Bronchial epithelial cell (primary cell): ENCODE measurements at places on chromosomes 3 and 15.

GRCh38 chr3:38143511-38143910 lies 5.0 kb downstream of the MYD88 start:
- no peak for DNase-seq

GRCh38 chr3:51099794-51100535 lies 285.1 kb upstream of the MANF start:
- peak; percentile 58 for DNase-seq

DNA sequence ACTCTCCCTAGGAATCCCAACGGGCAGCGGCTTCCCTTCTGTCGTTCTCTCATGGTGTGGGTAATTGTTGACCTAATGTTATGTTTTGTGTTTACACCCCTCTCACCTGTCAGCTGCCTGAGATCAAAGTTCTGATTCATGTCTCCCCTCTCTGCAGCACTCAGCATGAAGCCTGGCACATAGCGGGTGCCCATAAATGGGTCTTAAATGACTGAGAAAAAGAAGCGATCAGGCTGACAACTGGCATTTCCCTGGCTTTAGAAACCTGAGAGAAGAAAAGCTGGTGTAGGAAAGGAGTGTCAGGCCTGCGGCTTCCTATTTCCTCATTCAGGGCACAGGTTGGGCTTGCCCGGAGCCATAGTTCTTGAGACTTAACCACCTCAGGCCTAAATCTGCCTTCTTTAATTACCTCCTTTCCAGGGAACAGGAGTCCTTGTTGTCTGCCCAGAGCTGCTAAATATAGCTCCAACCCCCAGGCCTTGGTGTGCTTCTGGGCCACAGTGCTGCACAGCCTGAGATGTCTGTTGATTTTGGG lies 31.8 kb downstream of the LPP start:
- DNase-seq, result peak; percentile 55

DNA sequence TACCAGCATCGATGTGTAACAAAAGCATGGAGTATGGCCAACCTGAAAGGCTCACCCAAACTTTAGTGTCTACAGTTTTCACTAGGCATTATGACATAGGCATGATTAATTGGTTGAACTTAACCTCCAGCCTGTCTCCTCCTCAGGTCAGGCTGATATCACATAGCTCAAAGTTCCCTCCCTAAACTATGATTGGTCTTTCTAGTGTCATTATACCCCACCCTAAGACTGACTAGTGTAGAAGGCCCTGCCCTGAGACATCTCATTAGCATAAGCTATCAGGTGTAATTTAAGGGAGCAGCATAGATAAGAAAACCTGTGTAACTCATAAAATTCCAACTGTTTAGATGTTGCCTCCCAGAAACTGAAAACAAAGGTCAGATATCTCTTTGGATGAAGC lies 195.2 kb downstream of the ALCAM start:
- no peak for DNase-seq

GRCh38 chr3:10405816-10406215 lies 84.9 kb upstream of the SEC13 start:
- no peak for DNase-seq

- DNase-seq, result peak; percentile 41
These were observed 623 bp downstream of the ZNF639 start for GRCh38 chr3:179323197-179324110.

GRCh38 chr3:147359177-147360050 lies 46.9 kb downstream of the ZIC4 start:
- DNase-seq, result no peak

GRCh38 chr3:133491481-133492059 lies 81.9 kb upstream of the CDV3 start:
- DNase-seq, result no peak

DNA sequence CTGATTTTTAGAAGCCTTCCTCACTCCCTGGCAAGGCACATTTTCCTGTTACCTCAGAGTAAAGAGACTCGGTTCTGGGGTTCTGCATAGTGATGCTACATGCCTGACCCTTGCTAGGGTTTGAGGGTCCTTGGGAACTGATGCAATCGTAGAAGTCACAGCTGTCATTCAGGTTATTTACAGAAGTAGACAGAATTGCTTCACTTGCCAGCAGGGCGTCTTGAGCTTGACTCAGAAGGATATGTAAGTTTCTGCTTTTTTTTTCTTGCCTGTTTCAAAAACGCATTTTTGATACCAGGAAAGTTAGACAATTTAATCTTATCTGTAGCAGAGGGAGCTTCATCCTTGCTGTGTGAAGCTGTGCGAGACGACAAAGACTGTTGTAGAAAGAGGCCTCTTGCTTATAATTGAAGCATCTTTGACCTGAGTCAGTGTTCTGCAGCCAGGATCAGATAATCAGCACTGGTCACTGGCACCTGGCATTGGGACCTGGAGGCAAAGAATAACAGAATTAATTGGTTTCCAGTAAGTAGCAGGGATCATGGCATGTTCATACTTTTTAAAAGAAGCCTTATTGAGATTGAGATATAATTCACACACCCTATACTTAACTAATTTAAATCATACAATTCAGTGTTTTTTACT lies 24.8 kb downstream of the CACNA1D start:
- no peak for DNase-seq

DNA sequence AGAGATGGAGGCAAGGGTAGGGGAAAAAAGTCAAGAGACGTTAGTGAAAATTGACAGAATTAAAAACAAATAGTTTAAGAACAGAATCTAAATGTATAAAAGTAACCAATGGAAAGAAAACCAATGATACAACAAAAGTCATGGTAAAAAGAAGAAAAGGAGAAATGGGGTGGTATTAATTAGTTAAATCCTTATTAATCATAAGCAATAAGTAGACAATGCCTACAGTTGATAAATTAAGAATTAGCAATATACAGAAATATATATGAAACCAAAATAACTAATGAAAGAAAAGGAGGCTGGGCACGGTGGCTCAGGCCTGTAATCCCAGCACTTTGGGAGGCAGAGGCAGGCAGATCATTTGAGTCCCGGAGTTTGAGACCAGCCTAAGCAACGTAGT lies 23.8 kb downstream of the EPM2AIP1 start:
- DNase-seq, result no peak

GRCh38 chr3:73228959-73229358 lies 167.5 kb downstream of the EBLN2 start:
- DNase-seq, result peak; percentile 55

DNA sequence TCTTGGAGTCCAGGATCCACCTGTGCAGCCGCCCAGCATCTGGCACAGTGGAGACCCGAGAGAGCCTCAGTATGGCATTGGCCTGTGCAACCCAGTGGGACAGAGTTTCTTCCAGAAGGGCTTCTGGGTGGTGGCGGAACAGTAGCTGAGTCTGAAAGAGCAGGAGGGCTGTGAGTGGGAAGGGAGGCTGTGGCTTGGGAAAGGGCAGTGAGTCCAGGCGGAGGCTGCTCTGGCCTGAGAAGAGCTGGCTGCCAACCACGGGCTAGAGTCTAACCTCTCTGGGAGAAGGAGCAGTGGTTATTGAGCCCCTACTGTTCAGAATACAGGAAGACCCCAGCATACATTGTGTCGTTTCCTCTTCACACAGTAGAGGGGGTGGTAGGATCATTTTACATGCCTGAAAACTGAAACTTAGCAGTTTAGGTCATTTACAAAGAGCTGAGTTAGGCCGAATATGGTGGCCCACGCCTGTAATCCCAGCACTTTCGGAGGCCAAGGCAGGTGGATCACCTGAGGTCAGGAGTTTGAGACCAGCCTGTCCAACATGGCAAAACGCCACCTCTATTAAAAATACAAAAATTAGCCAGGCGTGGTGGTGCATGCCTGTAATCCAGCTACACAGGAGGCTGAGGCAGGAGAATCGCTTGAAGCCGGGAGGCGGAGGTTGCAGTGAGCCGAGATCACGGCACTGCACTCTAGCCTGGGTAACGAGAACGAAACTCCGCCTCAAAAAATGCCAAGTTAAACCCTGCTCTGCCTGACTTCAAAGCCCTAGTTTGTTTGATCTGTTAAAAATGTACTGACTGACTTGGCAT lies 3.2 kb downstream of the AEN start:
- no peak for DNase-seq

DNA sequence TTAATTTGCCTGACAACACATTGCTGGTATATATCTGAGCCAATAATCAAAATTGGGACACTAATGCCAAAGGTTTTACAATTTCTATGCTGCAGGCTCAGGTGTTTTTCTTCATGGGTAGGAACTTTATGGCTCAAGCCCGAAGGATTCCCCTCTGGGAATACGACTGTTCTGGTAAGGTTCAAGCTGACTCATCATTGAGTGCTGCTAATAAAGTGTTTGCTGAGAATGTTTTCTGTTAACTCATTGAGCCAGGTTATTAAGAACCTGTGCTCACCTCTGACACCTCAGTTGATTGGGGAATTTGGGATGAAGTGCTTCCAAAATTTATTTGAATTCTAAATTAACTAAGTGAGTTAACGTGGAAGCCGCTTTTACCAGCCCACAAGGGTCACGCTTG lies 135.8 kb upstream of the CTDSPL start:
- no peak for DNase-seq

GRCh38 chr3:188095431-188095830 lies 58.5 kb upstream of the LPP start:
- DNase-seq, result no peak

DNA sequence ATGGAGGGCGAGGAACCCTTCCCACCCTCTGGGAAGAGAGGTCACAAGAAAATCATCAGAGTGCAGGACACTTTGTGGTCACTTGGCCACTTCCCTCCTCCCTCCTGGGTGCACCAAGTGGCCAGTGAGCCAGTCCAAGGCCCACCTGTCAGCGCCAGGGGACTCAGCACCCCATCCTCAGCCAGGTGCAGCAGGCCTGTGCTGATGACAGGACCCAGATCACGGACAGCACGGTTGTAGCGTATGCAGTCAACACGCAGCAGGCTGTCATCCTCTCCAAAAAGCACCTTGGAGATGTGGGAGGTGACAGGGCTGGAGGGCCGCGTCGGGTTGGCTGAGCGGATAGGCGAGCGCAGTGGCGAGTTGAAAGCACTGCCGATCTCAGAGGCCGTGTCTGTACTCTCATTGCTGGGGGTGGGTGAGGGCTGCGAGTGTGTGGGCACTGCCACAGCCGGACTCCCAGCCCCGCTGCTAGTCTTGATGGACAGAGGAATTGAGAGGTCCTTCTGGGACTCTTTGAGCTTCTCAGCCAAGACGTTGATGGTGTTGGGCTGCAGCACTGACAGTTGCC lies 41.5 kb downstream of the SEMA3G start:
- DNase-seq, result no peak

GRCh38 chr3:168847291-168847883 lies 751.7 kb upstream of the GOLIM4 start:
- peak; percentile 43 for DNase-seq

GRCh38 chr15:31522028-31522427 lies 195.4 kb downstream of the KLF13 start:
- no peak for DNase-seq

DNA sequence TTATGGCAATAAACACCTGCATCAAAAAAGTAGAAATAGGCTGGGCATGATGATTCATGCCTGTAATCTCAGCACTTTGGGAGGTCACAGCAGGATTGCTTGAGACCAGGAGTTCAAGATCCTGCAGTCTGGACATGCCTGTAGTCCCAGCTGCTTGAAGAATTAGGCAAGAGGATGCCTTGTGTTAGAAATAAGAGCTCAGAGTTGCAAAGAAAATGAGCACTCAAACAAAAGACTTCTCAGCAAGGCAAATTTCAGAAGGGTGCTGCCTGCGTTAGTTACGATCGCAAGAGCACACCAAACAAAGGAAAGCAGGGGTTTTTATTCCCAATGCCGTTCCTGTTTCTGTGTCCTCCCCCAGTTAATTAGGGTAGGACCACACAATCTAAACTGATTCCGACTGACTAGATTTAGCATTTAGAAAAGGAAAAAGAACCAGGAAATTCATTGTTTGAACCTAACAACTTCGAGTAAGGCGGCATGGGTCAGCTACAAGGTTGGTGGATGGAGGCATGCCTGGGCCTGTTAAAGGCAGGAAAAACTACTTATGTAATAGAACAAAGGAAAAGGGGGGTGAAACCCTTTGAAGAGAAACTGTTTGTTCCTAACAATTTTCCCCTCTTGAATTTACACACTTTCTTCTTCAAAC lies 55.5 kb downstream of the DLG1 start:
- DNase-seq, result peak; percentile 40

- DNase-seq, result no peak
These were observed 717.9 kb upstream of the ALCAM start for GRCh38 chr3:104648823-104649222.

DNA sequence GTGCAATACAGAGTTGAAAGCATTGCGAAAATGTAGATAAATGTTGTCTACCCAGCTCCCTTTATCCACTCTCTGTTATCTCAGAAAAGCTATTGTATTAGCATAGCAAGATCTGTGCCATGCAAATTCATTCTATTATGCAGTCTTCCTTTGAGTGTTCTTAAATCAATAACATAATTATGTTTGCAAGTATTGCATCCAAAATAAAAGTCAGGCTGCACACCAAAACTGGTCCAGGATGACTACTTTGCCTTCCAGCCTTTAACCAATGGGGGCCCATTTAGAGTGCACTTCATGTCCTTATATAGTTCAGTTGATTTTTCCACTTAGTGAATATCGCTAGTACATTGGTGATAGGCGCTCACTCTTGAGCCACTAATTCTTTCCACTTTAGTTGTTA lies 107.4 kb upstream of the MLF1 start:
- DNase-seq, result no peak

DNA sequence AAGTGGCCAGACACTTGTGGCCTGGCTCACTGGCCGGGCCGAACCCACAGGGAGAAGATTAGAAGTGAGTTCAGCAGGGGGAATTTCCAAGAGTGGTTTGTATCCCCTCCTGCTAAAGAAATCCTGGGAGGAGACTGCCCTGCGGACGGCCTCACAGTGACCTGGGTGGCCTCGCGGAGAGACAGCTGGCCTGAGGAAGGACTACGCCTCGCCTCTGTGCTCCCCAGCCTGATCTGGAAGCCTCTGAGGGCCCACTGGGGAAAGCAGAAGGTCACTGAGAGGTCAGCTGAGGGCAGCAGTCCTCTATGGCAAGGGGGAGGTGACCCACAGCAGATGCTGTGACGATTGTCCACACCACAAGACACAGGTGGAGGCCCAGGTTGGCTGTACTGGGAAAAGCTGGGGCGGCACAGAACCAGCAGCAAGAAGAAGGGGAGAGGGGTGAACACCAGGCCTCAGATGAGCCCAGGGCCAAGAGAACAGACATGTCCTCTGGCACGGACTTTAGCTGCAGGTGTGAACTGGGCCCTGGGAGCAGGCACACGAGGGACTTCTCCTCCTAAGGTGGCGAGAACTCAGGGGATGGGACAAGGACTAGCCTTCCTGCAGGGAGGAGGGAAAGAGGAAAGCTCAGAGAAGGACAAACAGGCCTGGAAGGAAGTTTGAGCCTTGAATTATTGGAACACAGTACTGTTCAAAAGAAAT lies 37.2 kb upstream of the DLG1 start:
- DNase-seq, result no peak

GRCh38 chr3:98482717-98483482 lies 14.6 kb upstream of the OR5K2 start:
- peak; percentile 81 for DNase-seq

GRCh38 chr15:69647142-69647513 lies 194.5 kb downstream of the RPLP1 start:
- no peak for DNase-seq

DNA sequence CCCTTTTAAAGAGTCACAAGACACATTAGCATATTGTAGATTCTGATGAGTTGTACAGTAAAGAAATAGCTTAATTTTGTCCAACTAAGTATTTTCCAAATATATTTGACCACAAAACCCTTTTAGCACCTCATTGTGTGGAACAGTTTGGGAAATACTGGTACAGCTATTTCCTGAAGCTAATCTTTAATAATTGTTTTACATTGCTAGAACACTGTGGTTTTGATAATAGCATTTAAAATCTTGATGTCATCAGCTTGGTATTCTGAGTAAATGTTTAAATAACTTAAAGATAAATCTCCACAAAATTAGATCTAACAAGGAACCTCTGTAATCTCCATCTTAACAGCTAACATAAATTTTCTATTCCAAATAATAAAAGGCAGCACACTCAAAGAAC lies 140.0 kb upstream of the MLF1 start:
- DNase-seq, result no peak

- peak; percentile 68 for DNase-seq
These were observed 31.7 kb upstream of the MFSD1 start for GRCh38 chr3:158769952-158770740.
